HuH-7.5 (cell line): ENCODE measurements at places on chromosomes 12 and 14.
A peak's percentile ranks its signal among the peaks of the same experiment; 100 is the strongest.

DNA sequence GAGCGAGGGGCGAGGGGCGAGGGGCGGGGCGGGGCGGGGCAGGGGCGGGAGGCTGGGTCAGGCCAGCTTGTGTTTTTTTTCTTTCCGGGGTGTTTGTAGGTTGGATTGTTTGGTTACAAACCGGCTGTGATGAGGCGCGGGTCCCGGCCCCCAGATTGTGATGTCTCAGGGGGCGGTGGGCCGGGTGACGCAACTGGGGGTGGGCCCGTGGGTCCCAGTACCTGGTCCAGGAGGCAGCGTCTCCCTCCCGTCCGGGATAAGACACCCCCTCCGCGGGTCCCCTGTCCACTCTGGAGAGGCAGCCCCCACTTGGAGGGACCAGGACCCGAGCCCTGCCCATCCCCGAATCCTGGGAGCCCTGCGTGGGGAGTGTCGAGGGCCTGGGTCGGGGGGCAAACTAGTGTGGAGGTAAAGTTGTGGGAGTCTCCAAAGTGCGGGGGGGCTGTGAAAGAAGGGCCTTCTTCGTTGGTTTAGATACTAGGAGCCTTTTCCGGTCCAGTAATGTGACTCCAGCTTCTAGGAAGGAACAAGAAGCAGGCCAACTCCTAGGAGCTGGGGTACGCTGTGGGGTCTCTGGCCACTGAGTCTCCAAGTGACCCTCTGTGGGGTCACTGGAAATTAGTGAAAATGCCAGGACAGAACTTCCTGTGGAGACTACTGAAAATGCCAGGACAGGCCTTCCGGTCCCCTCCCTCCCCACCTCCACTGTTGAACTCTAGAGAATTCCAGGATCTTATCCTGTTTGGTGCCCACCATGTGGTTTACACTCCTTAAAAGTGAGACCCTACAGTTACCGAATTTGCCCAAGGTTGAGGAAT is 579 bp upstream of the CLMN start:
- no peak for DNase-seq

DNA sequence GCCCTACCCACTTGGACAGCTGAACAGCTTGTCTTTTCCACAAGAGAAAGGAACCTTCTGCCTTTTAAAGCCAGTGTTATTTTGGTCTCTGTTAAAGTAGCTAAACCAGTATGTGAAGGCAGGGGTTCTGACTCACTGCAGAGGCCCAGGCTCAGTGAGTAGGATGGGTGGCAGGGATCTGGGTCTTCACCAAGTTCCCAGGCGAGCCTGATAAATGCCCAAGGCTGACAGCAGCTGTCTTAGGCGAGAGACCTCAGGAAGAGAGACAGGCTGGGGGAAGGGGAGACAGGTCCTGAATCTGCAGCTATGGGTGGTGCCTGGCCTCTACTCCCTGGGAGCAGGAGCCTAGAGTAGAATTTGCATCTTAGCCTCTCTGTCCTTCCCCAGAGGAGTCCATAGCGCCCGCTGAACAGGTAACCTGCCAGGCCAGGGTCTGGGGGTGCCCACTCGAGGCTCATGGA is 18.1 kb upstream of the KIF26A start:
- no peak for DNase-seq

DNA sequence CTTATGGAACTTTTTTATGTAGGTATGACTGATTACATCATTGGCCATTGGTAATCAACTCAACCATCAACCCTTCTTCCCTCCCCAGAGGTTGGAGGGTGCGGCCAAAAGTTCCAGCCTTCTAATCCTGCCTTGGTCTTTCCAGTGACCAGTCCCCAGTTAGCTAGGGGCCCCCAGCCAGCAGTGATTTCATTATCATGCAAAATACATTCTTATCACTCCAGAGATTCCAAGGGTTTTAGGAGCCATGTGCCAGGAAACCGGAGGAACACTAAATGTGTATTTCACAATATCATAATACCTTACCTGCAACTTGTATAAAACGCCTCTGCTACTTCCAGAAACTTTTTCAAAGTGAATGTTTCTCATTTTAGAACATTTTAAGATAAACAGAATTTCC is 181.5 kb upstream of the PELI2 start:
- no peak for DNase-seq

GRCh38 chr12:57430931-57431566 is at the start of gene R3HDM2:
Gene R3HDM2 (minus strand): TSS chr12:57431043. CDS start chr12:57310428, 120,615 bp downstream.
- DNase-seq = peak; percentile 98

DNA sequence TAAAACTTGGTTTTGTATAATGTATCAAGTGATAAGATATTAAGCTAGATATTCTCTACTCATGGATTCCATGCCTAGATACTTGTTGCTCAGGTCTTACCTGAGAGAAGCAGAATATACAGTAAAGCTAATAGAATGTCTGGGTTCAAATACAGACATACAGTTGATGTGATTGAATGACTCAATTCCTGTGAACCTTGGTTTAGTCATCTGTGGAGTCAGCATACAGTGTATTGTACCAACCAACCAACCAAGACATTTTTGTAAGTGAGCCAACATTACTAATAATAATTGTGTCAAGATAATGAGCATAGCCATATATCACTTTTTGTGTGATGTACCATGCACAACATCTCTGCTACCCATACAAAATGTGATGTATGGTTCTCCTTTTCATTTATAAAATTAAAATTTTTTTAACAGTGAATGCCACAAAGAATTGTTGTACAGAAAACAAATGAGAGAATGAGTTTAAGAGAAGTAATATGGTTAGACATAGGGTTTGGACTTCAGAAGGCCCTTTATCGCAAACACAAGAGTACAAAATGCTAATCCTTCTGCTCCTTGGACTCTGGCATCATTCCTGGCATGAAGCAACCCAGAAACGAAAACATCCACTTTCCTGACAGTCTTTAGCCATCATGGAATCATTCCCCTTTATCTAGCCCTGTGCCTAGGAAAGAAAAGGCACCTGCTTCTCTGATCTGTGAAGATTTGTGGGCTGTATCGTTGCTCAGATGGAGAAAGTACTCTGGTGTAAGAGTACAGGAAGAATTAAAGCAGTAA is 977.2 kb upstream of the USP15 start:
- no peak for DNase-seq

GRCh38 chr14:31543969-31544799 is 17.0 kb upstream of the NUBPL start:
- DNase-seq = no peak

DNA sequence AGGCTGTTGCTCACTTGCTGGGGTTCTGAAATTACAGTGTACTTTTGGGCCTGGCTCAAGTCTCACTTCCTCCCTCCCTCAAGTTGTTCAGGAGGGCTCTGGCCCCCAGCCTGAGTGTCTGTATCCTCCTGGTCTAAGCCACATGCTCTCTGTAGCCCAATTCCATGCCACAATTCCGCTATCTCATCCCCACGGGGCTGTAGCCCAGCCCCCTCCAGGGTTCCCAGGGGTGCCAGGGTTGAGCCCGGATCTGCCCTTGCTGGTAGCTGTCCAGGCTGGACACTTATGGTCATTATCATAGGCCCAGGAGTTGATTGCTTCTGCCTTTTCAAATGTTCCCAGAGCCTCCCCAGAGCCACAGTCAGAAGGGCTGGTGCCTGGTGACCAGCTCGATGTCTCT is 65.3 kb downstream of the PRIMA1 start:
- DNase-seq = no peak

DNA sequence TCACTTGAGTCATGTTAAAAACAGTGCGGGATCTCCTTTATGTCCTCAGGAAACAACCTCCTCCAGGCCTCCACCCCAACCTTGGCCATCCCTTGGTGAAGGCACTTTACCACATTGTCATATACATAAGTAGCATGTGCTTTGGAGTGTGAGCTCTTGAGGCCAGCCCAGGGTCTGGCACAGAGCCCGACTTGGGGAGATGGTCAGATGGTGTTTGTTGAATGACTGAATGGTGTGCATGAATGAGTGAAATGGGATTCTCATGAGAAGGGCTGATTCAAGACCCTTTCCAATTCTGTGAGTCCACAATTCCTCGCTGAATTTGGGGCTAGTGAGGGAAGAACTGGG is 52.9 kb upstream of the DLK1 start:
- no peak for DNase-seq

GRCh38 chr12:12216349-12217017 is 50.4 kb downstream of the LRP6 start:
- DNase-seq = no peak

DNA sequence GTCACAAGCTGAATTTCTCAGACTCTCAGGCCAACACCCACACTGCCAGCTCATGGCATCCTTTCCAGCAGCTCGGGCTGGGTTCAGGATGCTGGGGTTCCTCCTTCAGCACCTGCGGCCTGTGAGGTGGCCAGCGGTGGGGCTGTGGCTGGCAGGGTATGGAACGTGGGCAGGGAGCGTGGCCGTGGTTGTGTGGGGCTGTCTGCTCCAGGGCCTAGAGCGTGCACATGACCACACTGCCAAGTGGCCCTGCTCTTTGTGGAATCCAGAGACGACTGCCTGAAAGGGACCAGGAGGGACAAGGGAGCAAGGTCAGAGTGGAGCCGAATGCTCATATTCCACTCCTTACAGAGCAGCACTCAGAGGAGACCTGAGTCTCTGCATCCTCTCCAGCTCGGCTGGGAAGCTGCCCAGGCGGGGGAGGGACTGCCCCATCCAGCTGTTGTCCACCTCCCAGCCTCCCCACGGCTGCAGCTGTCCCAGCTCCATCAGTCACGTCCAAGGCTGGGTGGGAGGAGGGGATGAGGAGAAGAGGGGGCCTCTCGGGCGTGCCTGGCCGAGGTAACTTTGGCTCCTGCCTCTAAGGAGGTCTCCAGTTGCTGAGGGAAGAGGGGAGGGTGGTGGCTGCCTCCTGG is 71.3 kb downstream of the TSPAN9 start:
- DNase-seq = no peak

DNA sequence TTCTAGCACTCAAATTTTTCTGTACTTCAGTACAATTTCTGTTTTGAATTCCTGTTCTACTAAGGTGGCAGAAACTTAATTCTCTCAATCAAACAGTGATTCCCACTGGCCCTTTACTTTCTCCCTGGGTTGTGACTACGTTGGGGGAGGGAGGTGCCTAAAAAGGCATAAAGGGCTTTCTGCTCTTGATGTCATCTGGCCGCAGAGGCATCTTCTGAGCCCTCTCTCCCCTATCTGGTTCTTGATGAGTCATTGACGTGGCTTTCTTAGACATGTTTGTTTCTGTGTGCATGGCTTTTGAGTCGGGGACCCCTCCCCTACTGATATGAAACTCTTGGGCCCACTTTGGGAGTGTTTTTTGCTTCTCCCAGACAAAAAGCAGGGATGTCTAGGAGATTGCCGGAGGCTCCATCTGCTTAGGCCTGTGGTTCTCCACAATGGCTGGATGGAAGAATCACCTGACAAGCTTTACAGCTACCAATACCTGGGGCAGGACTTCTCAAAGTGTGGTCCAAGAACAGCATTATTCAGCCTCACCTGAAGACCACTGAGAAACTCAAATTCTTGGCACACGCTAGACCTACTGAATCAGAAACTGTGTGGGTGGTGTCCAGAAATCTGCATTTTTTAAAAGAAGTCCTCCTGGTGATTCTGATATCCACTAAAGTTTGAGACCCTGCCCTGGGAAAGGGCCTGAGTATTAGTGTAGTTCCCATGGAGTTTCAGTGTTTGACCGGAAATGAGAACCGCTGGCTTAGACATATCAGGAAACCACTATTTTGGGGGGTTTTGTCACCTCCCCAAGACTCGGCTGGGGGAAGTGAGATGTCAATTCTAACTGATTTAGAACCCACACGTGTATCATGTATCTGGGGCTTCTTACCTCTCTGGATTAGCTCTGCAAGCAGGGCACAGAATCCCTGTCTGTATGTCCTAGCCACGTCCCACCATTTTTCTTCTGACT is 395.7 kb upstream of the PDE3A start:
- no peak for DNase-seq

GRCh38 chr14:105927096-105928060 is 401.0 kb downstream of the TMEM121 start:
- no peak for DNase-seq

DNA sequence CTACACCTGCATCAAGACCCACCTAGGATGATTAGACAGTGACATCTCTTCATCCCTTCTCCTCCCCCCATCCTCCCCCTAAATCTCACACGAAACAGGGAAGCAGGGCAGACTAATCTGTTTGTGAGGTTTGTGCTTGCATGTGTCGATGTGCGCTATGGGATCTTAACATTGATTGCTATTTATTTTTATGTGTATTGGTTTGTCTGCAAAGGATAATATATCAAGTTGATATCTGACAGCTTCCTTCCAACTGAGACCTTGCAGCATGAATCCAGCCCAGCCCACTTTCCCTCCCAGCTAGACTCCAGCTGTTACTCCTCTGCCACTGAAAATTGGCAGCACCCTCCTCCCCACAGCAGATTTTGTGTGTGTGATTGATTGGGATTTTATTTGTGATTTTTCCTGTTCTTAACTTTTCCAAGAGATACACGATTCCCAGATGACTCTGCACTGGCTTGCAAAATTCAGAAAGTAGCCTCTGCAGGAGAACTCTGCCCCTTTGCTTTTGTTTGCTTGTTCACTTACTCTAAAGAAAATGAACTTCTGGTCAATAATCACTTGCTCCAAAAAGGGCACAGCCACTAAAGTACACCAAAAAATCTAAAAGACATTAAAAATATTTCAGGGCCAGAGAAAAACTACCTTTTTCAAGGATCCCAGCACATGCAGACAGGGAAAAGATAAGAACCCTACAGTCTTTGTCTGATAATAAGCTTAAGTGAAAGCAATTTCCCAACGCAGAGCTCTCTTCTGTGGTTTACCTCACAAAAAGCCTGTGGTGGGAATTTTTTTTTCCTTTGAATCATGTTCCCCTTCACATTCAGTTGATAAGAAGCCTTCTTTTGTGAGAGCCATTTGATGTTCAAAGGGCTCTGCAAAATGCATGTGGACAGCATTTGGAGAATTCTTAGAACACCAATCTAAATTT is 222.1 kb downstream of the RPS29 start:
- DNase-seq = no peak

DNA sequence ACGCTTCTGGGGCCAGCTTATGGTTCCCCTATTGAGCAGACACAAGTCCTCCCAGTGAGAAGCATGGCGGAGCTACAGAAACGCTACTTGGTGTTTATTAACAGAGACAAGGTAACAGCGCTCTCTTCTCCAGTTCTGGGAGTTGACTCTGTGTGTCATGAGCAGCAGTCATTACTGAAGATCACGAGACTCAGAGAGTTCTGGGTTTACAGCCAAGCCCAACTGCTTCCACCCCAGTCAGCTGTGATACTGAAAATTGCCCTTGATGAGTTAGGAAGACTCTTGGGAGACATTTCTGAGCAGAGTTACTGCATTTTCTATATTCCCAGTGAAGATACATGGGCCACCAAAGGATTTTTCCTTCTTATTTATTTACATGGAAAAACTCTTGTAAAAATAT is 48.6 kb downstream of the CFAP251 start:
- no peak for DNase-seq

GRCh38 chr12:2118481-2119255 is 65.9 kb downstream of the CACNA1C start:
- DNase-seq = no peak

- no peak for DNase-seq
Measured at GRCh38 chr14:103231376-103232019, 102.5 kb upstream of the EIF5 start.

DNA sequence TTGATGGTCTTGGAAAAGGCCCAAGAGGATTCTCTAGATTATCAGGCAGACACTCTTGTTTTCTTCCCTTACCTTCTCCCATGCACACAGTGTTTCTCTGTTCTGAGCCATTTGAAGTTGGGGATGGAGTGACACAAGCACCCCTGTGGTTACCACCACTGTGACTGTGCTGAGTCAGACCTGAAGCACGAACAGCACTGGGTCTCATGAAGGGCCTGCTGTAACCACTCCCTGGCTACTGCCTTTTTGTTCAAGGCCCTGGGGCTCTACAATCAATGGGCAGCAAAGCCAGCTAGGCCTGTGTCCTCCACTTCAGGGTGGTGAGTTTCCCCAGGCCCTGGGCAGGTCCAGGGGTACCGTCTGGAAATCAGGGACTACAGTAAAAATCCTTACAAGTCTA is 65.5 kb downstream of the TSPAN8 start:
- DNase-seq = no peak

GRCh38 chr12:30827101-30828066 is 72.6 kb upstream of the CAPRIN2 start:
- DNase-seq = no peak
